ENCODE measurements at places on chromosomes 3 and 15.
A peak's percentile ranks its signal among the peaks of the same experiment; 100 is the strongest.

DNA sequence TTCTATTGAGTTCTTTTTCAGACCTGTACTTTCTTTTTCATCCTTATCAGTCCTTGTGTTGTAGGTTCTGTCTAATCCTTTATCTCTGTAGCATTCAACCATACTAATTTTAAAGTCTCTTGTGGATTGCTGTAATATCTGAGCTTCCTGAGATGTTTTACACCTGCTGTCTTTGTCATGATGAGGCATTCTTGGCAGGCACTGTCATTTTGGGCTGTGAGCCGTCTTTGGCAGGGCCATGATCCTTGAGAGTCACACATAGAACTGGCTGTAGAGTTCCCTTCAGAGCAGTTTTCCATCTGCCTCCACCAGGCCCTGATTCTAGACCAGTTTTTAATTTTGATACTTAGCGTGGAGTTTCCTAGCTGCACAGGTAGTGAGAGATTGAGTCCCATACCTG is 6.7 kb downstream of the EFCC1 start:
- DNase-seq: no peak

DNA sequence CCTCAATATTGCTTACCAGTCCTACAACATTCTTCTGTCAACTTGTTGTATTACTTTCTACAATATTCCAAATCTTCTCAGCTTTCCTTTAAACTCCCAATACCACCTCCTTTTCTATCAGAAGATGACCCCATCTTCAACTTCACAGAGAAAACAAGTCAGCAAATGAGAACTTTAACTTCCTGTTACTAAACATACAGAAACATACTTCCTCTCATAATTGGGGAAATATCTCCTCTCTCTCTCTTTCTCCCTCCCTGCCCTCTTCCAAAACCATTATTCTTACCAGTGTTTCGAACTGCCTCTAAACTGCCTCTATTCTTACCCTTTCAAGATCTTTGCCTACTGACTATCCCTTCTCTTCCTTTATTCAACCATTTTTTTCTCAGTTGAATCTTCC is 1.8 kb upstream of the SNAP23 start:
- no peak for DNase-seq

DNA sequence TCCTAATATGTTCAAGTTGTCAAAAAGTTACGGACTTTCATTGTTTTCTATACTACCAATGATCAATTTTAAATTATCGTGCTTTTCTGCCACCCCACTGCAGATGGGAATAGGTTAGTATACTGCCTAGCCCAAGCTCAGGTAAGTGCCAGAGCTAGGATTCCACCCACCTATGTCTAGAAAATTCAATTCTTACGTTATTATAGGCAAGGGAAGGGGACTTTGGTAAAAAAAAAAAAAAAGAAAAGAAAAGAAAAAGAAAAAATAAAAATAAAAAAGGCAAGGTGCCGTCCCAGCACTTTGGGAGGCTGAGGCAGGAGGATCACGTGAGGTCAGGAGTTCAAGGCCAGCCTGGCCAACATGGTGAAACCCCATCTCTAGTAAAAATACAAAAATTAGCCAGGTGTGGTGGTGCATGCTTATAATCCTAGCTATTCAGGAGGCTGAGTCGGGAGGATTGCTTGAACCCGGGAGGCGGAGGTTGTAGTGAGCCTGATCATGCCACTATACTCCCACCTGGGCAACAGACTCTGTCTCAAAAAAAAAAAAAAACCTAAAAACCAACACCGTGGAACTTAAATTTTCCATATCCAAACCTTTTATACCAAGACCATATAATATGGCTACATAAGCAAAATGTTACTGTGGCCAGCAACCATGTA is 1.3 kb downstream of the RPL22L1 start:
- no peak for DNase-seq

DNA sequence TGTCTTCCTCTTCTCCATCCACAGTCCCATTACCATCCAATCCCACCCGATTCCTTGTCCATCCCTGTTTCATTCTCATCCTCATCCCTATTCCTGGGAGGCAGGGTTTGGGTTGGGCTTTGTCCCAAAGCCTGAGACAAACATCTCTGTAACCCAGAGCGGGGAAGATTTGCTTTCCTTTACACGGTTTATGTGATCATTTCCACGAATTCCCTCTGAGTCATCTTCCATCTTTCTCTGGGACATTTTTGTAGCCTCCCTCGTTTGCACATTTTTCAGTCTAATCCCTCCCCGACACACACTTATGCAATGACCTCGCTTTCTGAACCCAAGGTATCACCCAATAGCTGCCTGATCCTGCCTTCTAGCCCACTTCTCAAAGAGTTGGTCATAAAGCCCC is 22.8 kb downstream of the DUOX2 start:
- no peak for DNase-seq

DNA sequence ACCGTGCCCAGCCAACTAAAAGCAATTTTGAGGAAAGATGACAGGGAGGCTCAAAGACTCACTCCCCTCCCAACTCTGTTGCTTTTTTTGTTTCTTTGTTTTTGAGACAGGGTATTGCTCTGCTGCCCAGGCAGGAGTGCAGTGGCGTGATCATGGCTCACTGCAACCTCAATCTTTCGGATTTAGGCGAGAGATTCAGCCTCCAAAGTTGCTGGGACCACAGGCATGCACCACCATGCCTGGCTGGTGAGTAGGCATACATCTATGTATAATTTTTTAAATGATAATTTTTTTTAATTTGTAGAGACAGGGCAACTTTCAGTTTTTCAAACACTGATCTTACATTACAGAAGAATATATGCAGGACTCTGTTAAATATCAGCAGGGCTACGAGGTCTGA is 15.8 kb upstream of the THUMPD3 start:
- no peak for DNase-seq

GRCh38 chr3:115102046-115102445 is 45.0 kb downstream of the ZBTB20 start:
- no peak for DNase-seq

DNA sequence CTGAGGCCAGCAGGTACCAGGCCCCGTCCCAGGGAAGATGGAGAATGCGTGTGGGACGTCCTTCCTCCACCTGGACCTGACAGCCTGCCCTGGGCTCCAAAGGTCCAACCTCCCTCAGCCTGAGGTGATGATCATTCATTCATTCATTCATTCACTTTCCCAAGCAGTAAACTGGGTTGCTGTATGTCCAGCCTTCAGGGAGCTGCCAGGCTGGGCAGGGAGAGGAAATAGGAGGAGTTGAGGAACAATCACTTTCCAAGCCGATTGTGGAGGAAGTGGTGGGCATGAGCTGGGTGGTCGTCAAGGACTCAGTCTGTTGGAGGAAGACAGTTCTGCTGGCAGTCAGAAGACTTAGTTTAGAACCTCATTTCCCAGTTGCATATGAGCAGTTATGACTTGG is 10.2 kb upstream of the CCDC33 start:
- DNase-seq: no peak

GRCh38 chr15:99584081-99584600 is 18.4 kb downstream of the MEF2A start:
- no peak for DNase-seq

GRCh38 chr3:50632450-50632849 is 15.5 kb downstream of the MAPKAPK3 start:
- DNase-seq: no peak

DNA sequence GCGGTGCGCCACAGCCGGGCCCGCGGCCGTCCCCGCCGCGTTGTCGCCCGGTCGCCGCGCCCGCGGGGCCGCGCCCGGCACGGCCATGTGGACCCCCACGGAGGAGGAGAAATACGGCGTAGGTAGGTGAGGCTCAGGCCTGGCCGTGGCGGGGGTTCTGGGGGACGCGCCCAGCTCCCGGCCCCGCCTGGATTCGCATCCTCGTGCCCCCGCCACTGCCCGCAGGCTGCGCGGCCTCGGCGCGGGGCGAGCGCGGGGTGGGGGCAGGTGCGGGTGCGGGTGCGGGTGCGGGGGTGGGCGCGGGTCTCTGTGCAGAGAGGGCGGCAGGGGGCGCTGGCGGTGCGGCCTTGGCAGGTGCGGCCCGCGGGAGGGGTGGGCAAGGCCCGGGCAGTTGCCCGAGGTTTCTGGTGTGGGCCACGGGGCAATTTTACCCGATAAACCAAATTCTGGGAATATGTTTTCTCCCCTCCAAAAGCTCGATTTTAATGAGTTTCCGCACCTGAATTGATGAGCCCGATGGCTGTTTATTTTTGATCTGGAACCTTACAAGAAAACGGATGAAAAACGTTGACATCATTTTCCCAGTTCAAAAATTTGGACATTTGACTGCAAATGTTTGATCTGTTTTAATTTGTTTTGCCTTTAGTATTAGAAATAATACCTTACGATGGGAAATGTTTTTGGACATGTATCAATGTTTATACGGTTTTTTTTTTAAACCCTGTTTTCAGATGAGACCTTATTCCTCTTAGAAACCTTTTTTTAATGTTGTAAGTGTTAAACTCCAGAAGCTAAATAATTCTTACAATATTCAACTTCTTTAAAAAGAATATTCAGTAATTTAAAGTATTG is 678 bp downstream of the DOCK3 start:
- DNase-seq: no peak

GRCh38 chr15:52008698-52009434 is 10.2 kb upstream of the MAPK6 start:
- DNase-seq: no peak

DNA sequence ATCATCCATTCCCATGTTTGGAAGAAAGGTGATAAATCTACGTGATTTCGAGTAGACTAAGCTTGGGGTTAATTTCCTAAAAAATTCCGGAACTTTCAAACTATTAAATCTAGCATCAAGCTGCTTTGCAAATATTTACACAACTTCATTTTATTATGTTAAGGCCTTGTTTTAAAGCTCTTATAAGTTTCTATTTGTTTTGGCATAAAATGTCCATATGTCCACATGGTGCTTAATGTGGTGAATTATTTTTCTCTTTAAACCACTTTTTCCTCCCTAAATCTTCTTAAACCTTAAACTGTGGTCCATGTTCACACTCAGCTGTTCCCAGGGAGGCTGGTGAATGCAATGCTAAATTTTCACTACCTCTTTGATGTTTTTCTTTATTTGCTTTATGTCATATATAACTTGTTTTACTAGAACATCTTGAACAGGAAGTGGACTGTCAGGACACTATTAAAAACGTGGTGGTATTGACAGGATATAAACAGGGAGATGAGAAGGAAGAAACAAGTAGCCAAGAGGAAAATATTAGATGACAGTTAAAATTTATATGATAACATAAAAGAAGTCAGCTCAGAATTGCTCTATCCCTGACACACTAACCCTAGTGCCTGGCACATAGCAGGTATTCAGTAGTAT is 72.5 kb upstream of the AGTR1 start:
- no peak for DNase-seq

DNA sequence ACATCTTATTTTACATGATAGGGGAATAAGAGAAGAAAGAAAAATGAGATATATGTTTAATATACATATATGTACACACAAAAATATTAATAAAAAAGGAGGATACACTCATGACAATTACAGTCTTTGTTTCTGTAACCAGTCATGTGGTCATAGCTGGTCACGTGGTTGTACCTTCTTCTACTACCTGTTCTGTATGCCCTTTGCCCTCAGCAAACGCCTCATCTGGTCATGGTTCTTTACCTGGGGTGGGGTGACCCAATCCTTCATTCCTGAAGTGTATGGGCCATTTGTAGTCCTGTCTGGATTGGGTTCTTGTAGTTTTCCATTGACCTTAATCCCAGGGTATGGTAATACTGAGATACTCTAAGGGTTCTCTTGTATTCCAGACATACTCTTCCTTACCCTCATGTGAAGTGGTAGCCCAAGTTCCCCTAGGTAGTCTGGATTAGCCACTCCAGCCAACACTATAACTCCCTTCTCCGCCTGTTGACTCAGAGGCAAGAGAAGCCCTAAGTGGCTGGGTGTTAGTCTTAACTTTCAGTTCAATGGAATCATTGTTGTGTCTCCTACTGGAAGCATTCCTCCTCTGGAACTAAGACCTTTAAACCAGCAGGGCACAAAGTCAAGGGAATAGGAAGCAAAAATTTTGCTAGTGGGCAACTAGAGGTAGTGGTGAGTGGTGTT is 47.3 kb upstream of the FAM3D start:
- DNase-seq: no peak

GRCh38 chr15:72229076-72229946 is 1.7 kb downstream of the PKM start:
- no peak for DNase-seq

GRCh38 chr3:50453907-50454306 is 49.5 kb downstream of the CACNA2D2 start:
- no peak for DNase-seq

DNA sequence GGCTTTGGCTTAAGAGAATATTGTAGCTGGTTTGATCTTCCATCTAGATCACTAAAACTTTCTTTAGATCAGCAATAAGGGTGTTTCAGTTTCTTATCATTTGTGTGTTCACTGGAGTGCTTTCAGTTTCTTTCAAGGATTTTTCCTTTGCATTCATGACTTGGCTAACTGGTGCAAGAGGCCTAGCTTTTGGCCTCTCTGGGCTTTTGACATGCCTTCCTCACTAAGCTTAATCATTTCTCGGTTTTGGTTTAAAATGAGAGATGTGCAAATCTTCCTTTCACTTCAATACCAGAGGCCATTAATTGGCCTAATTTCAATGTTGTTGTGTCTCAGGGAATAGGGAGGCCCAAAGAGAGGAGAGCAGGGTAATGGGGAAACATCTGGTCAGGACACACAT is 30.3 kb upstream of the CCNB2 start:
- DNase-seq: no peak

- DNase-seq: no peak
Measured at GRCh38 chr3:116930786-116931185, 221.2 kb downstream of the TUSC7 start.

DNA sequence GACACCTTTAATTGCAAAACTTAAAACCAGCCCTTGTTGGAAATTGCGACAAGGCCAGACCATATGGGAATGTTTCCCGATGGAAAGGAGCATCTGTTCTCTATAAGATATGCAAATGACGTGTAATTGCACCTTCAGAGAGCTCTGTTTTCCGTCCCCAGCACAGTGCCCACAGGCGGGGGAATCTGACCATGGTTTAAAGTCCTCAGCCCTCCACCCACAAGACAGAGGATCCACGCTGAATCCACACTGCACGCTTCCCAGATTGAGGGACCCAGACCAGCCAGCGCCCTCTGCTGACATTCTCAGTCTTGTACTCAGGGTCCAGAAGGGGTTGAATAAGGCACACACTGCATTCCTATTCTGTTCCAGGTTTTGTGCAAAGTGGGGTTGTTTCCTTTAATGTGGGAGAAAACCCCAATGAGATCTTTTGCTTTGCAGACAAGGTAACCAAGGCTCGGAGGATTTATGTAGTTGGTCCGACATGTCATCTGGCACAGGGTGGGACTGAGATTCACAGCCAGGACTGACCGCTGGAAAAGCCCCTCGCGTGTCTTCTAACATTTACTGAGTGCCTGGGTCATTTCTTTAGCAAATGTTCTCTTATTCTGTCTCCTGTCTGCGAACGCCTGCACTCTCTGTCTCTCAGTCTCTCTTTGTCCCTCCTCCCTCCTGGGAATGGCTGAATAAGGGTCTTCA is 36.8 kb upstream of the KLHL25 start:
- peak; percentile 6 for DNase-seq

GRCh38 chr15:60128000-60128376 is 123.9 kb downstream of the FOXB1 start:
- no peak for DNase-seq

Measured in NCI-H446 treated with DMSO at 0.1 percent for 48 hours (cell line).